ENCODE measurements at places on chromosomes 11 and 22.

- no peak for DNase-seq
Measured at GRCh38 chr11:123517559-123518364, 87.7 kb downstream of the GRAMD1B start.

DNA sequence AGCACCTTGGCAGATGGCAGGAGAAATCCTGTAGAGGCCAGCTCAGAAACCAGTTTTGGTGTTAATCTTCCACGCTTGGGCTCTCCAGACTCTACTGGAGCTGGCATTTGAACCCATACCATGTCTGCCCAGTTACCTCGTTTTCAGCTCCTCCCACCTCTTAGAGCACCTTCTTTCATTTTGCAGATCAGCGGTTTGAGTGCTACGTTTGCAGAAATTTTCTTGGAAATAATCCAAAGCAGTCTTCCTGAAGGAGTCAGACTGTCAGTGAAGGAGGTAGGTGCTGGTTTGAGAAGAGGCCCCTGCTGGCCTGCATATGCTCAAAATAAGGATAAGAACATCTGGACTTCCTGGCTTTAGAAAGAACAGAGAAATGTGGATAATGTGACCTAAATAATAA lies 13.7 kb downstream of the COA4 start:
- no peak for DNase-seq

DNA sequence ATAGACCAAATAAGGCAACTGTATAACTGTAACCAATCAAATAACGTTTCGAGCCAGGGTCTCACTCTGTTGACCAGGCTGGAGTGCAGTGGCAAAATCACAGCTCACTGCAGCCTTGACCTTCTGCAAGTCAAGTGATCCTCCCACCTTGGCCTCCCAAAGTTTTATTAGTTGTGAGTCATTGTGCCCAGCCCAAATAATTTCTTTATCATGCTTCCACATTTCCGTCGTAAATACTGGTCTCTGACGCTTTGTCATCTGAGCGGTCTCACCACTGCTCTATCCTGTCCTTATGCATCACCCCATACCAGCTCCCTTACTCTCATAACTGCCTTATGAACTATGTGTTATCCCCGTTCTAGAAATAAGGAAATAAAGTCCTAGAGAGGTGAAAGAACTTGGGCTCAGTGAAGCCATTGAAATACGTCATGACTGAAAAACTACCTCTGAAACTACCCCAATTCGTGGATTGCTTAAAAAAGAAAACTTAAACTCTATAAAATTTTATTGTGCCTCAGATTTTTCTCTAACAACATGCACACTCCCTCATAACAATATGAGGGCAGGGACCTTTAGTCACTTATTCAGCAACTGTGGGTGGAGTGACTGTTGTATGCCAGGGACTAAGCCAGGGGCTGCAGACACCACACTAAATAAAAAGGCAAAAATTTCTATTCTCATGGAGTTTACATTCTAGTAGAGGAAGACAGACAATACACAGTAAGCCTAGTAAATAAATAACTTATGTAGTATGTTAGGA lies 15.8 kb upstream of the RTN4RL2 start:
- no peak for DNase-seq

DNA sequence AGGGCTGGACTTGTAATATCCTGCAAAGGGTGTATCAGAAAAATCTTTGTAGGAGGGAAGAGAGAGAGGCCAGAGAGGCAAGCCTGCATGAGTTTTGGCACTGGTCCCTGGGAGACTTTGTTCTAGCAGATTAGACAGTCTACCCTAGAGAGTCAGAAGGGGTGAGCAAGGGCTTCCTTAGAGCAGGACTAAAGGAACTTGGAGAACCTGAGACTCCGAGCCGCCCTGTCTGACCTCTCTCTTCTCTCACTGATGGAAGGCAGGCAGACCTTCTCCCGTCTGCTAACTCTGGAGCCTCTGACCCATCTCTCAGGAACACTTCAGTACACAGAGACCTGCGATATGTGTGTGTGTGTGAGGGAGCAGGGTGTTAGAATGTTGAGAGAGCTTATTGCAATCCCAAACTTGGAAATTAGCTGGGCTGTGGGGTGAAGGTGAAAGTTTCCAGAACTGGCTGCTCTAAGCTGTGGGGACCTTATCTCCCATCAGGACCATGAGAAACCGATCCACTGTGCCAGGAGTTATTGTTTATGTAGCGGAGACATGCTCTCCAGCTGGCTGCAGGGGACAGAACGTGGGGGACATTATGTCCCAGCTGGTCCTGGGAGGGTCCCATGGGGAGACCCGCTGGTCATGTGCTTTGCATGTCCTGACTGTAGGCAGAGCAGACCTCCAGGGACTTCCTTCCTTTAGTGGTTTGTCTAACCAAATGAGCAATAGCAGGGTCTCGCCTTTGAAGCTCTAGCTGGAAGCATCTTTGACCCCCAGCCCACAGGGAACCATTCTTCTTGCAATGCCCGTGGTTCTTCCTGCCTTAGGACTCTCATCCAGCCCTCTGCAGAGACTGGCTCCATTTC lies 51.1 kb downstream of the TIMP3 start:
- DNase-seq = no peak

DNA sequence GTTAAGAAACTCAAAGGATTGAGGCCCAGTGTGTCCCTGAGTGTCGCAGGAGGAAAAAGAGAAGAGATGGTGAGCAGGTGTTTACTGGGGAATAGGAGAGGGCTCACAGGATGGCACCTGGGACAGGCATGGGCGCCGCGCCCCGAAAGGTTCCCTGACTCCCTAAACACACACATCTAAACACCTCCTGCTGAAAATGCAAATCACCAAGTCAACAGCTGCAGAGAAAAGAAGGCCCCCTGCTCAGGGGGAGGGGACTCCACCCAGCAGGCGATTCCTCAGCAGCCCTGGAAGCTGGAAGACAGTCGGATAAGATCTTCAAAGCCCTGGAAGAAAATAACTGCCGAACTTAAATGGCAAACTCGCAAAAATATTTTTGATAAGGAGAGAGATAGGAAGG lies 377.2 kb downstream of the BRD1 start:
- DNase-seq = no peak

- no peak for DNase-seq
Measured at GRCh38 chr22:36461665-36462649, 19.5 kb downstream of the TXN2 start.

DNA sequence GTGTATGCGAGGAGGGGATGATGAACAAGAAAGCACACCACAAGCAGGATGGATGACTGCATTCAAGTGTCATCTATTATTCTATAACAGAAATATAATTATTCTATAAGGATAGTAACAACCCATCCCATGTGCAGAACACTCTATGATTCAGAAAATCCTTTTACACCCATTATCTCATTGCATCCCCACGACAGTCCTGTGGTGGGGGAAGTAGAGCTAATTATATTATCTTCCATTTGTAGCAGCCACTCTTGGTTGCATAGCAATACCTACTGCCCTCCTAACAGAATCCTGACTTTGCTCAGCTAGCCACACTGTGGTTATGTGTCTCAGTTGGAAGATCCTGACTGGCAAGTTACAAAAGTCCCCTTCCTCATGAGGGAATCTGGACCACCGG lies 406.5 kb upstream of the NARS2 start:
- no peak for DNase-seq

DNA sequence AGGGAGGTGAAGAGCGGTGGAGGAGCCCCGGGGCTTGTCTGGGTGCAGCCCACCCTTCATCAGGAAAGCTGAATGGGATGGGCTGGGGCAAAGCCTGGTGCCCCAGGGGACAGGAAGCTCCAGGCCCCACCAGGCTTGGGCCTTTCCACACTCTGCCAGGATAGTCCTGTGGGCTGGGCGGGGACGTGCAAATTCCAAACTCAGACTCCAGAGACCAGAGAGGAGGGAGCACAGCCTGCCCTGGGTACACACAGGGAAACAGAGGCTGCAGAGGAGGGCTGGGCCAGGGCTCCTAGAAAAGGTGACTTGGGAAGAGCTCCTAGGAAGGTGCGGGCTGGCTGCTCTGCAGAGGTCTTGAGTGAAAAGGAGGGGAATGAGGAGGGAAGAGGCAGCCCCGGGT lies 124.7 kb downstream of the MED15 start:
- no peak for DNase-seq

GRCh38 chr11:11420191-11420898 lies 67.3 kb upstream of the CSNK2A3 start:
- DNase-seq = no peak

DNA sequence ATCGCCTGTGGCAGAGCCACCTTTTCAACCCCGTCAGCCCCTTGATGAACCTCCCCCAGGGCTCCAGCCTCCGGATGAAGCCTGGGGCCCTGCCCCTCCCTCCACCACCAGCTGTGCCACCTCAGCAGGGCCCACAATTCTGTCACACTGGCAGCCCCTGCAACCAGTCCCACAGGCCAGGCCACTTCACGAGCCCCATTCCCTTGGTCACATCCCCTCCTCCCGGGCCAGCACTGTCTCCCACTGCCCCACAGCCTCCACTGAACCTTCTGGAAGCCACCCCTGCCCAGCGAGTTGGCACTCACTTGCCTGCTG lies 19.9 kb downstream of the OSBPL5 start:
- no peak for DNase-seq

DNA sequence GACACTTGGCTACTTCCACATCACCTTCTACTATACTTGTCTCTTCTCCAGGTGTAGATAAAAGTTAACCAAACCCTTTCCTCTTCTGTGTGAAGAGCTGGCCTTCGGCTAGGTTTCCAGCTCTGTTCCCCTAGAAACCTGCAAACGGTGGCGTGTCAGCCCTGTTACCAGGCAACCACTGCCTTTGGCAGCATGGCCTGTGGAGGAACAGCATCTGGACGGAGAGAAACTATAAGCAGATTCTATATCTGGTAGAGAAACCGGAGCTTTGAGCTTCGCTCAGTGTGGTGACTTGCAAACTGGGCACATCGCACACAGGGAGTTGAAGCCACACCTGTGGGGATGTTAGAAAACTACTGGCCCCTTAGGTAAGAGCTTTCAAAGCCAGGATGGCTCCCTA lies 35.9 kb downstream of the ARAP1 start:
- DNase-seq = no peak

DNA sequence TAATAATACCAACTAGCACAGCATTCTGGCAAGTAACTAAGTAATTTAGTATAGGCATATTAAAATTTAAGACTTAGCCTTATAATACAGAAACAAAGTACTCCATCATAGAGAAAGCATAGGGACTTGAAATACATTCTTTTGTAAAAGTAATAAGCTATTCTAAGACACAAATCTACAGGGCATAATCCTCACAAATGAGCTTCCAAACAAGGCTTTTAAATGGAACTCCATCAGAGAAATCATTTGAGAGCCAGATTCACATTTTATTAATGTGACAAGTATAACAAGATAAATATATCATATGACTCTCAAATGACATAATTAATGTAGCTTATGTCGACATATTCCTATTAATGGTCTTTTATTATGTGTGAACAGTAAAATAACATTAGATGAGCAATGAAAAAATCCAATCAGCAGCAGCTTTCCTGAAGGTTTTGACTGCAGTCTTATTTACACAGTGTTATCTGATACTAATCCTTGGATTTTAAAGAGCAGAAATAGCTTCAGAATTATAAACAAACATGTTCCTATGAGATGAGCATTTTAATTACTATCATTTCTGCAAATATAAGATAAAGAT lies 241.4 kb downstream of the TTC28 start:
- no peak for DNase-seq

GRCh38 chr11:93517041-93517440 lies 26.1 kb downstream of the SMCO4 start:
- no peak for DNase-seq

- no peak for DNase-seq
Measured at GRCh38 chr22:44088976-44089570, 65.0 kb downstream of the PARVB start.

DNA sequence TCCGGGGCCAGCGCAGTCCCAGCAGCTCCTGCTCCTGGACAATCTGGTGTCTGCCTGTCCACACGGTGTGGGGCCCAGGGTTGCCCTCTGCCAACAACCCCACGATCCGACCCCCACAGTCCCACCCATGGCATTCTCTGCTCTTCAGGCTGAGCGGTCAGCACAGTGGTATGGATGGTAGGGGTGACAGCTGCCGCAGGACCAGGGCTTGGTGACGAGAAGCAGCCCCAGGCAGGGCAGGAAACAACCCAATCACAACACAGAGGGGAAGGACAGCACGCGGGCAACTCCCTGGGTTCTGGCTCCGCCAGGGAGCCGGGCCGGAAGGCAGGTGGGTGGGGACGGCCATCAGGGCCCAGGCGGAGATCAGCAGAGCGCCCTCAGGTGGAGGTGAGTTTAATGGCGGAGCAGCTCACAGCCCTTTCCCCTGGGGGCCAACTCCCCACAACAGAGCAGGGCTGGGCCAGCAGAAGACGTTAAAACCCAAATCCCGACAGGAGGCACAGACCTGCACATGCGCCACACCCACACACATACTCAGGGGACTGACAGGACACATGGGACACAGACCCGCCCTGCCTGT lies 5.3 kb upstream of the CHADL start:
- DNase-seq = no peak

DNA sequence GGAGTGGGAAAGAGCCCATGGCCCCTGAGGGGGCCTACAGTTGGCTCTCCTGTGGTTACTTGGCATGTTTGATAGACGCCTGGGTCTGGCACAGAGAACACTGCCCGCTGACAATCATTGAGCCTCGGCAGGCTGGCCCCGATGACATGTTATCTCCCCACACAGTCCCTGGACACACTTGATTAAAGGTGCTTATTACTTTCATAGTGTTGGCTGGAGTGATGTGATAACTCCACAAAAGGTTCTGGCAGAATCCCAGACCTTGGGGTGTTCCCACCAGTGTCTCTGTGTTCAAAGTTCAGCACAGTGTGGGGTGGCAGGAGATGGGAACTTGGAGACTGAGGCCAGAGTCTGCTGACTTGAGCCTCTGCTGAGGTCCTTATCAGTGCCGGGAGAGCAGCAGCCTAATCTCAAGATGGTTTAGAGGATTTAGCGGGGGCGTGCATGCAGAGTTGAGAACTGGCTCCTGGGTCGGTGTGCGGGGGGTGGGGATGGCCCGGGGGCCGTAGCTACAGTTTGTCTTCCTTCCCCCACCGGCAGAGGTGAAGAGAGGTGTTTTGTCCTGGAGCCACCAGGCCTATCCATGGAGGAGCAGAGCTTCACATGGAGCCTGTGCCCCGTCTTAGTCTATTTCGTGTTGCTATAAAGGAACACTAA lies 22.5 kb downstream of the PARVB start:
- DNase-seq = no peak

DNA sequence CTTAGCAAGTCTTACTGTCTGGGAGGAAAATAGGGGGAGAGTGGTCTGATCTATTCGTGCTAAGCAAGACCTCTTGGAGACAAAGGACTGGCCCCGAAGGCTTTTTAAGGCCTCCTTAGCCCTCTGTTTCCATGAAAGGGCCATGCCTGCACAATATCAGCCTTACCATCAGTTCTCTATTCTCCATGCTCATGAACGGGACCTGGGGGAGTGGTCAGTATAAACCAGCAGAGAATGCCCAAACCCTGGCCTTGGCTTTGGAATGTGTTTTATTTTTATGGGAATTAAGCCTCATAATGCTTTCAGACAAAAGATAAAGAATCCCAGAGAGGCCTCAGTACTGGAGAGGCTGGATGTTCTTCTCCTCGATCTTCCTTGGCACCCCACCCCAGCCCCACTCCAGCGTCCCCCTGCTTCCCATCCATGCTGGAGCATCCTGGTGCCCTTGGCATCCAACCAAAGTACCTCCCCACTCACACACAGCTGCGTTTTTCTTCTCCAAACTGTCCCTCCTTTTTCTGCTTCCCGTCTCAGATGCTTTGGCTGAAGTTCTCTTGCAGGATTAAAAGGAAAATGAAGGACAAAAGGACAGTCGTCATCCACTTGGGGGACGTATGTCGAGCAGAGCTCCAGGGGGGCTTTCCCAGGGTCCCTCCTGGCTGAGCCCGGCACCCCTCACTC lies 18.6 kb downstream of the FXYD6 start:
- no peak for DNase-seq

GRCh38 chr11:72353861-72354260 lies 80.5 kb downstream of the CLPB start:
- no peak for DNase-seq

GRCh38 chr11:10444725-10445315 lies 10.2 kb upstream of the AMPD3 start:
- no peak for DNase-seq

All from stimulated activated CD4-positive, alpha-beta T cell treated with anti-CD3 and anti-CD28 coated beads, Interleukin-2, amount 100 ng/mL, for 24 hours (primary cell).